ENCODE measurements at places on chromosomes 1 and 21.

DNA sequence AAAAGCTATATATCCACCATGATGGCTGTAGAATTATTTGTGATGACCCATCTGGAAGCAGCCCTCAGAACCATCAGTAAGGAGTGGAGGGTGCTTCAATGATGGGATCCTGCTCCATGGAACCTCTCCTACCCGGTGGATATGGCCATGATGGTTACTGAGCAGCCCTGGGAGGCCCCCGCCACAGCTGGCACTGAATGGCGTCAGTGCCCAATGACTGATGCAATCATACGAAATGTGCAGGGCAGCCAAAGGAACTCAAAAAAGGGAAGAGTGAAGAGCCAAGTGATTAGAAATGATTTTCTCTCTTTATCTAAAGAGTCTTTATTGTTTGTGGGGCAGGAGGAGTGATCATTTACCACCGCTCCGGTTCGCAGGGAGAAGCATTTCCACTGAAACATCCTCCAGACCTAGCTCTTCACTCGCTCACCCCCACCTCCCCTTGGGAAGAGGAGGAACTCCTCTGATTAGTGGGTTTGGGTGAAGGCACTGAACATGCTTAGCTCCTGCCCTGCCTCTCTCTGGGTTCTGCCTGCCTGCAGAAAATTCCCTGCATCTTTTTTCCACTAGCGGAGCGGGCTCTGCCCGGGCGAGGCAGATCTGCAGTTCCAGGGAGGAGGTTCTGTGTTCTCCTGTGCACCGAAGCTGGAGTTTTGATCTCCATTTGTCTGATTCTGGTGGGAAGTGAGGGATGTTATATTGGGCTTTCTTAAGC lies 260.3 kb downstream of the GRIK3 start:
- DNase-seq, result no peak

DNA sequence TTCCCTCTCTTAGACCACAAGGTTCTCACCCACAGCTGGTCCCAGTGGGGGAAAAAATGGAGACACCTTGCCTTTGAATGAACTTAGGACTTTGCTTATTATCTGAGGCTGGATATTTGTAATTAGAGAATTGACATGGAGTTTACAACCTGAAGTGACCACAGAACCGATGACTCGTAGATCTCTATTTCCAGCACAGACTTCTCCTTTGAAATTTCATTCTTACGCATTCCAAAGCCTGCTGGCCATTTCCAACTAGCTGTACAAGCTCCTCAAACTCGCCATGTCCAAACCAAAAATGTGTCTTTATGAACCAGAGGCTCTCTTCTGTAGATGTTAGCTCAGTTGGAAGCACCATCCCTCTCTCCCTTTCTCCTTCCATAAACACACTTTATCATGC lies 12.0 kb downstream of the RAB7B start:
- no peak for DNase-seq

GRCh38 chr1:47401761-47402160 lies 14.3 kb upstream of the FOXE3 start:
- no peak for DNase-seq

DNA sequence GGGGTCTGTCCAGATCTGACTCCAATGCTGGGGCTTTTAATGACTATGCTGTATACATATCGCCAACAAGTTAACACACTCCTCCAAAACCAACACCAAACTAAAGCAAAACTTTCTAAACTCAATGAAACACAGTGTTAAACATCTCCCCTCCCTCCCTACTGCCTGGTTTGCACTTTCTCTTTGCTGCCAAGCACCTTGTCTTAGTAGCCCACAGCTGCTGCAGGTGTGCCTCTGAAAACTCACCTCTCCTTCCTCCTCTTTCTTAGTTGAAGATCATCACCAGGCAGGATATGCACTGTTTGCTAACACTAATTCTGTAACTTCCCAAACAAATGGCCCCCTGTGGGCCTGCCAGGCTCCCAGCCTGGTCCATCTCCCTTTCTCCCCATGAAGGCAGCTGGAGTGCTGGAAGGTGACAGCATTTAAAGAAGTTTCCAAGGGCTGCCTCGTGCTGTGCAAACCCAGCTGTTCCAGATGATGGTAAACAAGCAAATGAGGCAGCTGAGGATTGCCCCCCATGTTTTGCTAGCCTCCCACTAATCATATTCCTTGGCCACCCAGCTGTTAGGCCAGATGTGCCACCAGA lies 213.7 kb downstream of the ASTN1 start:
- no peak for DNase-seq

- no peak for DNase-seq
Observed at GRCh38 chr1:15368888-15369287, 40.8 kb upstream of the EFHD2 start.

GRCh38 chr1:1591452-1591851 lies 8.5 kb downstream of the FNDC10 start:
- no peak for DNase-seq

- no peak for DNase-seq
Observed at GRCh38 chr1:247359559-247359958, 27.9 kb upstream of the ZNF496 start.

DNA sequence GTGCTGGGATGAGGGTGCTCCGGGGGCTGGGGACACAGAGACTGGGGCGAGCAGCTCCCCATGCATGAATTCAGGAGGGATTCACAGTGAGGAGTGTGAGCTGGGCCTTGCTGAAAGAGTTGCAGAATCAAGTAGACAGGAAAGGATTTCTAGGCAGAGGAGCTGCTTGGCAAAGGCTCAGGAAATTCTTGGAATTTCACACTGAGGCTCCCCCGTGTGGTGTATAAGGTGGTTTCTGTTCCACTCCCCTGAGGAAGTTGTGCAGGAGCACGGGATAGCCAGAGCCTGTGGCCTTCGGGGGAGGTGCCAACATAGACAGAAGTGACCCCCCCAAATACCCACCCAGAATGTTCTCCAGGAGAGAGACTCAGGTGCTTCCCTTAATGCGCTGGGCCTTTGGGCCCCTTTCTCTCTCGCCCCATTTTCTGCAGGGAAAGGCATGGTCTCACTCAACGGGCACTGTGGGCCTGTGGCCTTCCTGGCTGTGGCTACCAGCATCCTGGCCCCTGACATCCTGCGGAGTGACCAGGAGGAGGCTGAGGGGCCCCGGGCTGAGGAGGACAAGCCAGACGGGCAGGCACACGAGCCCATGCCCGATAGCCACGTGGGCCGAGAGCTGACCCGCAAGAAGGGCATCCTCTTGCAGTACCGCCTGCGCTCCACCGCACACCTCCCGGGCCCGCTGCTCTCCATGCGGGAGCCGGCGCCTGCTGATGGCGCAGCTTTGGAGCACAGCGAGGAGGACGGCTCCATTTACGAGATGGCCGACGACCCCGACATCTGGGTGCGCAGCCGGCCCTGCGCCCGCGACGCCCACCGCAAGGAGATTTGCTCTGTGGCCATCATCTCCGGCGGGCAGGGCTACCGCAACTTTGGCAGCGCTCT lies 58.5 kb upstream of the ACTL8 start:
- DNase-seq, result no peak

- no peak for DNase-seq
Observed at GRCh38 chr1:84330125-84330984, 28.8 kb downstream of the SAMD13 start.

GRCh38 chr1:182768963-182769362 lies 20.6 kb upstream of the NPL start:
- no peak for DNase-seq

- DNase-seq, result no peak
Observed at GRCh38 chr1:94350350-94350924, 67.8 kb upstream of the ABCD3 start.

DNA sequence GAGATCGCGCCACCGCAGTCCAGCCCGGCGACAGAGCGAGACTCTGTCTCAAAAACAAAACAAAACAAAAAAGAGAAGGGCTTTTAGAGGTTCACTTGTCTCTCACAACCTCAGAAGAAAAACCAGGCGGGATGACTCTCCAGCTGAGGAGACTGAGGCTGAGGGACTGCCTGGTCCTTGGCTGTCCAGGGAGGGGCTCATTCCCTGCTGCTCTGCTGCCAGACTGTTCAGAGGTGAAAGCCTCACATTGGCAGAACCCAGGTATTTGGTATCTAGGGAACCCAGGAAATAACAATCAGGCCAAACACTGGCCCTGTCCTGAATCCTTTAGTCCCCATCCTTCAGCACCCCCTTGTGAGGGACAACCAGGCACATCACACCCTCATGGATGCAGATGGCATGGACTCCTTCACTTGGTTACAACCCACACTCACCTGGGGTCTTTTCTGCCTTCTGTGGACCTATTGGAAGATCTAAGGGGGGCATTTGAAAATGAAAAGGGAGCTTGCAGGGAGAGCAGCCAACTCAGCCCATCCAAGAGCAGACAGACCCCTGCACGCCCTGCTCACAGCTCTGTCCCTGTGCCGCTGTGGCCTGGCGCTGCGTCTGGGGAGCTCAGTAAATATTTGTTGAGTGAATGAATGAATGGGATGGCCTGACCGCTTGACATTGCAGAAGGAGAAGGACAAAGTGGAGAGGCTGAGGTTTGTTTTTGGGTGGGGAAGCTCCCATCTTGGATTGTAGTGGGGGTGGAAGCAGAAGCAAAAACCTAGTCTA lies 33.4 kb downstream of the CD247 start:
- no peak for DNase-seq

GRCh38 chr1:151837197-151837596 lies 2.4 kb downstream of the C2CD4D start:
- no peak for DNase-seq

DNA sequence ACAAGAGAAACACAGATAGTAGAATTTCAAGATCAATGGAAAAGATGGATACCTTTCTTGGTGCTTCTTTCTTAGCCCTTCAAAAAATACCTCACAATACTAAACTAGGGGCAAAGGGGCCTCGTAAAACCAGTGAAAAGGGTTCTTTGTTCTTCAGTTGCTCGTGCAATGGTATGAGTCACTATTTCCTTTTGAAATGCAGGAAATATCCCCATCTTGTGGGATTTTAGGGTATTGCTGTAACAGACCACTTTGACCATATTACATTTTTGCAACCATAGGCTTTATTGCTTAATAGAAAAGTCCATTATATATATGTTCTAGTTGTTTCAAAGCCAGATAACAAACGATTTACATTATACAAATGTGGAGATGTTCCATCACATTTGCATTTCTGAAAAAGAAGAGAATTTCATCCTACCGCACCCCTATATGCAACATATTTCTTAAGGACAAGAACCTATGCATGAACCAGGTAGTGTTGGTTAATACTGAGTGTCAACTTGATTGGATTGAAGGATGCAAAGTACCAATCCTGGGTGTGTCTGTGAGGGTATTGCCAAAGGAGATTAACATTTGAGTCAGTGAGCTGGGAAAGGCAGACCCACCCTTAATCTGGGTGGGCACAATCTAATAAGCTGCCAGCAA lies 88.6 kb upstream of the PKN2 start:
- DNase-seq, result no peak

- peak; percentile 65 for DNase-seq
Observed at GRCh38 chr1:156160743-156161171, 7.4 kb downstream of the SEMA4A start.

DNA sequence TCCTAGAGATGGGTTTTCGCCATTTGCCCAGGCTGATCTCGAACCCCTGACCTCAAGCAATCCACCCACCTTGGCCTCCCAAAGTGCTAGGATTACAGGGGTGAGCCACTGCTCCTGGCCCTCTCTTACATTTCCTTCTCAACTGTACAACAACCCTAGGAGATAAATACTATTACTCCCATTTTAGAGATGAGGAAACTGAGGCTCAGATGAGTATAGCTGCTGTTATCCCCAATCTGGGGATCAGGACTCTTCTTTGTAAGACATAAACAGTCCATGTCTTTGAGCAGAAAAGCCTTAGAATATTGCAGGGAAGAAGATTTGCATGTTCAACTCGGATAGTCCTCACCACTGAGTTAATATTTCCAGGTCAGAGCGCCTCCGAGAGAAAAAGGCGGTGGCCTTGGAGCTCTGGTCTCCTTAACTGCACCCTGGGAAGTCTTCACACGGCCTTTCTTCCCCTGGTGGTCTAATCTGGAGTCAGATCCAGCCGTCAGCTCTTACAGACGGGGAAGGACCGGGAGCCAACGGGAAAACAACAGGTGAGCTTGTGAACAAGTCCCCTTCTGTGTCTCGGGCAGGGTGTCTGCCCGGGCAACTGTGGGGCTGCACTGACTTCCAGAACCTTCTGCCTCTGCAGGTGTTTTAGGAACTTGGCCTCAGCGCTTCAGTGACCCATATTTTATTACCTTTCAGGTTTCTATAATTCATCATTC lies 5.9 kb upstream of the OLIG1 start:
- DNase-seq, result no peak

GRCh38 chr1:182181167-182181572 lies 119.7 kb upstream of the ZNF648 start:
- no peak for DNase-seq

- no peak for DNase-seq
Observed at GRCh38 chr1:104780470-104781078, 1030.9 kb downstream of the AMY1C start.

DNA sequence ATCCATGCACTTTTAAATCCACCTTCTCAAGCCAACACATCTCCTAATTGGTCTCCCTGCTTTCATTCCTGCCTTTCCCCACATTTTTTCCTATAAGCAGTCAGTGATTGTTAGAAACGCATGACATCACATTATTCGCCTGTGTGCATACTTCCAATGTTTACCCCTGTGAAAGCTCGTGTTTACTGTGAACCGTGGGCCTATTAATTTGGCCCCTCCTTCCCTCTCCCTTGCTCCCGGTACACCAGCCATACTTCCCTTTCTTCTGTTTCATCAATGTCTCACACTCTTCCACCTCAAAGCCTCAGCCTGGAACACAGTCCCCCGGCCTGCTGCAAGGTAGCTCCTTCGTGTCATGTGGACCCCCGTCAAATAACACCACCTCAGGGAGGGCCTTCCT lies 9.1 kb downstream of the MTOR start:
- no peak for DNase-seq

GRCh38 chr1:31707711-31708110 lies 3.9 kb upstream of the COL16A1 start:
- no peak for DNase-seq

- DNase-seq, result no peak
Observed at GRCh38 chr1:182389619-182390047, 2.0 kb downstream of the GLUL start.

- no peak for DNase-seq
Observed at GRCh38 chr1:160256396-160257046, 5.8 kb downstream of the DCAF8 start.

DNA sequence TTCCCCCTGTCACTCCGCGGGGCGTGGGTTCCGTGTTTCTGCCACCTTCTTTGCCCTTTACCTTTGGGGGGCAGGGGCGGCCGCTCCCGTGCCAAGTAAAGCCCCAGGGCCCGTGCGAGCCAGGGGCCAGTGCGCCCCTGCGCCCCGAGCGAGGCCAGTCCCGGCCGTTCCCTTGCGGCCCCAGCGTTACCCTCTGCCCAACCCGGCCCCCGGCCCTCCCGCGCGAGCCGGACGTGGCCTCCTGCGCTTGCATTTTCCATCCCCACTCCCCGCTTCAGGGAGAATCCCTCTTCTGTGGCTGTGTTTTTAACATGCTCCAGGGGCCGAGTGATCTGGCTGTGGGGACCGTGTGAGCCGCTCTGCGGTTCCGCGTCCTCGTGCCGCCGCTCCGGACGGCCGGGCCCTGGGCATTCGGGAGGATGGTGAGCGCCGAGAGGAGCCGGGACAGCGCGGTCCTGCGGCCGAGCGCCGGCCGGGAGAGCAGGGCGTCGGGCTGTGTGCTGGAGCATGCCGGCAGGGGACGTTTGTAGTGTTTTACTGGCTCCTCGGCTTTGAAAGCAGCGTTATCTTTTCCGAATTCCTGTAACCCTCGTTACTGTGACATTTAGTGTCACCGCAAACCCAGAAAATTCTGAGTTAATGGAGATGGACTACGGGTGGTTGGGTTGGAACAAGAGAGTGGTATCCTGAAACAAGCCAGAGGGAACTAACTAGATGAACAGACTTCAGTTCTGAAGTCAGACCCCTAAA lies 1.0 kb downstream of the GALNT2 start:
- DNase-seq, result no peak

All from stimulated activated CD4-positive, alpha-beta T cell treated with anti-CD3 and anti-CD28 coated beads, Interleukin-12 subunit alpha, Interleukin-12 subunit beta, amount 100 ng/mL, for 24 hours (primary cell).